Fibroblast of villous mesenchyme (primary cell): ENCODE measurements at places on chromosomes 13 and 19. TPM values are rescaled to one million over a fixed set of nuclear protein-coding genes. Genes with fewer than 3 reads are reported as not detected.
A peak's percentile ranks its signal among the peaks of the same experiment; 100 is the strongest.

ZNF69 gene
- 8.1 and 12.1 TPM in 2 replicates for total RNA-seq

GRCh38 chr19:7868326-7868670, 5.9 kb downstream of the PRR36 start:
- no peak for DNase-seq

- no peak for DNase-seq
Measured at GRCh38 chr19:13329766-13330165, 176.5 kb downstream of the CACNA1A start.

- DNase-seq: peak; percentile 30
Measured at GRCh38 chr13:109211616-109212015, 574.8 kb downstream of the IRS2 start.
